ENCODE measurements at places on chromosomes 11 and 22.

DNA sequence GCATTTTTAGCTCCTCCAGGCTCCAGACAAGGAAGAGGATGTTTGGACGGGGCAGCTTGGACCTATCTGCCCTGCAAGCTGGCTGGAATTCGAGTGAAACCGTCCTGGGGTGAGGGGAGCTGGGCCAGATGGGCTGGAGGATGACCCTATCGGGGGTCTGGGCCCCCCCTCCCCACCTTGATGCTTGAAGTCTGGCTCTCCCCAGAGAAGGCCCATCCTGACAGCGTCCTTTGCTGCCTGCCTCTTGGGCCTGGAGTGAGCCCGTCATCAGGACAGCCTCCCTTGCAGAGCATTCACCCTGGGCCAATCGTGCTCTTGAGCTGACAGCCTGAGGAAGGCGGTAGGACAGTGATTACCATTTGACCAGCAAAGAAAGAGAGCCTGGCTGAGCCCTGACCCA lies 5.3 kb upstream of the PDGFB start:
- DNase-seq = no peak

- no peak for DNase-seq
Observed at GRCh38 chr11:17743808-17744119, 9.2 kb downstream of the KCNC1 start.

DNA sequence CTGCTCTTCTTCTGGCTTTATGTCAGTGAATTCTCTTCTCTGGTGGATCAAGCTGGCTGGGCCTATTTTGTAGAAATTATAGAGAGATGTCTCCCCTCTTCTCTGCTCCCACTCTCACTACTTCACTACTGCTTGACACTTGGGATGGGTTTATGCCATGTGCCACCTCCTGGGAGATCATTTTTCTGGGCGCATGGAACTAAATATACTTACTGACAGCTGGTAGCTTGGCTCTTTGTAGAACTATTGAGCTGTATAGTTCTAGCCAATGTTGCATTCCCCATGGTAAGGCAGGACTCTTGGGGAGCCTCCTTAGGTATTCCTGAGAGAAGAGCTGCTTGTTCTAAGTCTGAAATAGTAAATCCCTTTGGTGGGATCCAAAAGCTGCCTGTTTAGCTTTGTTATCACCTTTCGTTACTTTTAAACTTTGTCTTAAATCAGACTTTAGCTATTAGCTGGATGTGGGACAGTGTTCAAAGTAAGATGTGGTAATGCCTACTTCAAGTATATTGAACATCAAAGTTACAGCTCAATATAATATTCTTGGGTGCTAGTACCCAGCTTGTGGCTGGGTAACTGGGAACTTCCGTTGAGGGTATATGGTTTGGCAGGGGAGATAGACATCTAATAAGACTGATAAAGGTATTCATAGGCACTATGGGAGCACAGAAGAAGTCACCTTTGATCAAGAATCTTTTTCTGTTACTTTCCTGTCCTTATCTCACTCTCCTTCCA lies 87.5 kb upstream of the RRM1 start:
- DNase-seq = no peak

- no peak for DNase-seq
Observed at GRCh38 chr11:70419307-70420007, 21.1 kb downstream of the CTTN start.

DNA sequence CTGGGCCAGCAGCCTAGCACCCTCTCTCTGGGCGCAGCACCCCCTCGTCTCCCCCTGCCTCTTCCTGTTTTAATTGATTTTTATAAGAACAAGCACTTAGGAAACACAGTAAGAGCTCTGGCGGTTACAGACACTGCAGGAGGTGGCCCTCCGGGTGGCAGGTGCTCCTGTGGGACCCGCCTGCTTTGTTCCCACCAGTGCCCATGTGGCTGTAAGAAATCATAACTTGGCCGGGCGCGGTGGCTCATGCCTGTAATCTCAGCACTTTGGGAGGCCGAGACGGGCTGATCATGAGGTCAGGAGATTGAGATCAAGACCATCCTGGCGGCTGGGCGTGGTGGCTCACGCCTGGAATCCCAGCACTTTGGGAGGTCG lies 18.4 kb downstream of the TSPAN4 start:
- no peak for DNase-seq

DNA sequence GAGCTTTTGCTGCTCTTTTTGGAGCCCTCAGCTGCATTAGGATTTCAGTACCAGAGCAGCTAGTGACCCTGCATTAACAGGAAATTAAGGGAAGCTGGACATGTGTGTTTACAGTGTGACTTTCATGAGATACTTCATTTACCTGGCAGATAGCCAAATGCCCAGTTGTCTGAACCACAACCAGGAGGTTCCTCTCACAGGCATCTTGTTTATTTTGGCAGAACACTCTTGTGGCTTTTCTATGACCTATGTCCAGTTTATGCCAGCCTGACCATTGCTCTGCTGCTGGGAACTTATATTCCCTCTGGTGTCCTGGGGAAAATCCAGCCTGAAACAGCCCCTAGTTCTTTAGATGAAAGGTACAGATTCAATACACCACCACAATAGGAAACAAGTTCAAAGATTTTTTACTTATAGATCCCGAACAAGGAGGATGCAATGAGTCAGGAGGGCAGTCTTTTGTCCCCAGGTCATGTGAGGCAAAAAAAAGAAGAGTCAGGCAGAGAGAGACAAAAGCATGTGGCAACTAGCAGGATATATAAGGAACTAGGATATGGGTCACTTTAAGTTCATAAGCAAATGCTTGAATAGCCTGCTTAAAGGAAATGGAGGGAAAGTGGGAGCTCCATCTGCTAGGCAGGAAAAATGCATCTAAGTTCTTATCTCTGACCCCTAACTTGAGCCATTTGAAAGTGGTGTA lies 379.3 kb downstream of the INSC start:
- DNase-seq = peak; percentile 22

GRCh38 chr11:75311858-75312288 lies 39.6 kb downstream of the ARRB1 start:
- peak; percentile 38 for DNase-seq

DNA sequence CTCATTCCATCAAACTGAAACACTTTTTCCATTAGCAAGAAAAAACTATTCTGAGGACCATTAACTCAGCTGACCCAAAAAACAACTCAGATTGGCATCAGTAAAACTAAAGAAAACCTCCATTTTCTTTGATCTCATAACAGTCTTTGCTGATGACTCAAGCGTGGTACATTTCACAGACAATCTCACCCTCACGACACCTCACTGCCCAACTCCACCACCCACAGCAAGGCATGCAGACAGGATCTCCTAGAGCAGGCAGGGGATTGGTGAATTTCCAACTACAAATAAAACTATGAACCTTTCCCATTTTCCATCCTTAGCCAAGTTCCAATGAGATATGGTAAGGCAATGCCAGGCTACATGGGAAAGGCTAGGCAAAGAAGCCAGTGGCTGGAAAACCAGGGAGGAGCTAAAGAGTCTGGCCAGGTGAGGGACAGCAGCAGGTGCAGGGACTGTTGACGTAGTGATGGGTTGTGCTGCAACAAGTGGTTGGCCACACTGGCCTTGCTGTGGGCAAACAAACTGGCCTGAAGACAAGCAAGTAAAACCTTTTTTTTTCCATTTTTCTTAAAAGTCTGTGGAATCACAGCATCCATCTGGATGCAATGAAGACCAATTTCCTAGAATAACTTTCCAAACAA lies 97.2 kb downstream of the SERGEF start:
- no peak for DNase-seq

DNA sequence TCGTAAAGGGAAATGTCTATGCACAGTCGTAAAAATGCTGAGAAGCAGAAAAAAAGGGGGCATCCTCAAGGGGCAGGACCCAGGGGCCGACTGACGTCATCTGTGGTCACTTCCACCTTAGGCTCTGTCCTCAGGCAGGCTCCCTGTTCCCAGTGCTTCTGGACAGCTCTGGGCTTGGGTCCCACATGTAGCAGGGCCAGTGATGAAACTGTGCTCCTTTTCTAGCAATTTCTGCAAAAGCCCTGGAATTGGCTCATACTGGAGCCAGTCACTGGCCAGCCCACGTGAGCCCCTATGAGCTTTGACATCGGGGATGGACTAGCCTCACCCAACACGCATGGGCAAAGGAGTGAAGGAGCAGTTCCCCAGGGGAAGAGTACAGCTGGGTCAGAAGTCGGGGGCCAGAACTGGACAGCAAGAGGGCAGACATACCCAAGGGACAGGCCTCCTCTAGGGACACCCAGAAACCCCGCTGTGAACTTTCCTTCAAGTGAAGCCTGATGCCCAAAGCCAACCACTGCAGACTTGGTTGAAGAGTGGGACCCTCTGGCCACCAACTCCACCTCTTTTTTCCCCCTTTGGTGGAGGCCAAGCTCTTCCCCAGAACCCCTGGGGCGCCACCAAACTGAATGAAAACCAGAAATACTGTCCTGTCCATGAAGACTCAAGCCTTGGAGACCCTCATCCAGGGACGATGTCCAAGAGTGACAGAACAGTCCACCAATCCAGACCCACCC lies 1349.0 kb downstream of the BRD1 start:
- no peak for DNase-seq

DNA sequence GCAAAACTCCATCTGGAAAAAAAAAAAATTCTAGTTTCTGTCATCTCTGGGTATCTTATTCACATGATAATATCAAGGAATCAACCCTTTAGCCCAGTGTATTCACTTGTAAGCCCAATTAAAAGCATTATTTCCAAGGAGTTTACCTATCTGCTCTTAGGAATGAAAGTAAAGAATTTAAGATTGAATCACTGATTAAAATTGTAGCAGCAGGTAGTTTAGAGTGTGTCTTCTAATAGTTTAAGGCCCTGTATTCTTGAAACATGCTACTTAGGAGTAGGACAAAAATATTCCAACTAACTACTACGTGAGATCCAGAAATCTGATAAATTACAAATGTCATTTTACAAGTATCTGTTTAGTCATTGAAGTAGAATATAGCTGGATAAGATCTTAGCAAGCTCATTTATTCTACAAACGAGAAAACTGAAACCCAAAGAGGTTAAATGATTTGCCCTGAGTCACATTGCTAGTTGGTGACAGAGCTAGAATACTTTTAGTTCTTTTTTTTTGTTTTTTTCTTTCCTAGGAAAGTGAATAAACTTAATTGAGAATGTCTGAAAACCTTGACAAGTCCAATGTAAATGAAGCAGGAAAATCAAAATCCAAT lies 4.0 kb downstream of the TCP11L1 start:
- DNase-seq = no peak

DNA sequence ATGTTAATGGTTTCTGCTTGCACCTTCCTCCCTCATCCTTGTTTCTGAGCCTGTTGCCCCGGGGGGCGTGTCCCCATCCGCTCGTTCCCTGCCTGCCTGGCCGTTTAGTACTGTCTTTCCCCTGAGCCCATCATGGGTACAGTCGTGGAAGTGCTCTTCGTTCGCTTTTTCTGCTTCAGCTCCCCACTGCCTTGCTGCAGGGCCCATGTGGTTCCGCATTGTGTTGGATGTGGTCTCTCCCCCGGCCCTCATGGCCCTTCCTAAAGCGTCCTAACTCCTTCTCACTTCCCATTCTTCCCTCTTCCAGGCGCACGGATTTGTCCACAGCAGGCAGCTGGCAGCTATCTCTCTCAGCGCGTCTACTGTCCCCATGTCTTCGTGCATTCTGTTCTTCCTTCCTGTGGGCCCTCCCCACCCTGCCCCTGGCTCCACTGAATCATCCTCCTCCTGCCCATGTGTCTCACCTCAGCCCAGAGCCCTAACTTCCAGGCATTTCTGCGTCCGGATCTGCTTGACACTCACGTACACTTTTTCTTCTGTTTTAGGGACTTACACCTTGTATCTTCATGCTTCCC lies 98.1 kb downstream of the ZBTB16 start:
- no peak for DNase-seq

DNA sequence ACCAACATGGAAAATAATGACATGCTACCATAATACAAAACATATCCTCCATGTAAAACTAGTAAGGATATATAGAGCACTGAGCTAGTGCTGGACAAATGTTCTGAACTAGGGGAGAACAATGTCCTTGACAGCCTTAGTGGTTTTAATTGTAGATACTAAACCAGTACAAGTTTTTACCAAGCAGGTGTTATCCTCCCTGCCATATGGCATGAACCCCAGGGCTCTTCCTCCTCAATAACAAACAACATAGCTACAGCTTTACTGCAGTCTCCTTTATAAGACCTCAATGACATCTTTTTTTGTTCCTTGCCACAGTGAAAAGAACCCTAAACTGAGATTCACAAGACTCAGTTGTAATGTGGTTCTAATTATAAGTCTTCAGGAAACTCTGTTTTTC lies 70.2 kb upstream of the GDPD4 start:
- no peak for DNase-seq

DNA sequence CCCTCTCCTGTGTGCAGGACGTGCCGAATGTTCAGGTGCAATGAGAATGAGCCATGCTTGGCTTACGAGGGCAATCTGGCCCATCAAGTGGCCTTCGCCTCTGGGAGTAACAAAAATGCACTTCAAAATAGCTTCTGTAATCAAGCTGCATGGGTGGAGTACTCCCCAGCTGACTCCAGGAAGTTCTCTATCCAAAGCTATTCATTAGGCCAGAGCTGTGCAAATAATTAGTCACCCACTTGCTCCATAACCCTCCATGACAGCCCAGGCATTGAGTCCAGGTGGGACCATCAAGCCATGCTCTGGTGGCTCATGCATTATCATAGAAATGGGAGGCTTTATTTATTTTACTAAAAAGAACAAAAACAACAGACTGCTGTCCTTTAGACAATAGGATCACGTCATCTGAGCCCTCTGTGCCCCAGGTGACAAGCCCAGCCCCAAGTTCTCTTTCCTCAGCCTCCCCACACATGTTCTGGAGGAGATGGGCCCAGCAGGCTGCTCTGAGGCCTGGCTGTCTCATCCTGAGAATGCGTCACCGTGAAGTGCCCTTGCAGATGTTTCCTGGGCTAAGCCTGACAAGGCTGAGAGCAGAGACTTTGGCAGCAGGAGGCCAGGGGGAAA lies 244.7 kb downstream of the ETS1 start:
- no peak for DNase-seq

DNA sequence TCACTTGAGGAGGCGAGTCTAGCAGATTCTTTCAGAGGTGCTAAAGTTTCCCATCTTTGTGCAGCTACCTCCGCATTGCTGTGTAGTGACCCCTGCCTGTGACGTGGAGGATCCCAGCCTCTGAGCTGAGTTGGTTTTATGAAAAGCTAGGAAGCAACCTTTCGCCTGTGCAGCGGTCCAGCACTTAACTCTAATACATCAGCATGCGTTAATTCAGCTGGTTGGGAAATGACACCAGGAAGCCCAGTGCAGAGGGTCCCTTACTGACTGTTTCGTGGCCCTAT lies 8.9 kb upstream of the SAMM50 start:
- peak; percentile 39 for DNase-seq

DNA sequence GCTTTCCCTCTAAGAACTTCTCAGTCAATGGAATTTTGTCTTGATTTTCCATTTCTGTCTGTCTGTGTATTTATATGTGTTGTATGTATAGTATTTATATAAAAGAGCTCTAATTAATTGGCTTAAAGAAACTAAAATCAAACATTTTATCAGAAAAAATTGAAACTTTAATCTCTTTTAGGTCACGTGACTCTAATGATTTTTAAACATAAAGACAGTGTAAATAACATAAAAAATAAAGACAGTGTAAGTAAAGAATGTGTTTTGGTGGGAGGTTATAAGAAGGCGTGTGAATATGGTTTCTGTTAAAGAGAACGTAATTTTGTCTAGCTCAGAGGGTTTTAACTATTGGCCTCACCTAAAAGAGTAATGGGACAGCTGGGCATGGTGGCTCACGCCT lies 2.4 kb downstream of the JAML start:
- no peak for DNase-seq

GRCh38 chr22:42327462-42328129 lies 57.1 kb upstream of the TCF20 start:
- no peak for DNase-seq
